Vagina (tissue), 2 donors: ENCODE measurements at places on chromosomes 11 and 22.
A peak's percentile ranks its signal among the peaks of the same experiment; 100 is the strongest.

DNA sequence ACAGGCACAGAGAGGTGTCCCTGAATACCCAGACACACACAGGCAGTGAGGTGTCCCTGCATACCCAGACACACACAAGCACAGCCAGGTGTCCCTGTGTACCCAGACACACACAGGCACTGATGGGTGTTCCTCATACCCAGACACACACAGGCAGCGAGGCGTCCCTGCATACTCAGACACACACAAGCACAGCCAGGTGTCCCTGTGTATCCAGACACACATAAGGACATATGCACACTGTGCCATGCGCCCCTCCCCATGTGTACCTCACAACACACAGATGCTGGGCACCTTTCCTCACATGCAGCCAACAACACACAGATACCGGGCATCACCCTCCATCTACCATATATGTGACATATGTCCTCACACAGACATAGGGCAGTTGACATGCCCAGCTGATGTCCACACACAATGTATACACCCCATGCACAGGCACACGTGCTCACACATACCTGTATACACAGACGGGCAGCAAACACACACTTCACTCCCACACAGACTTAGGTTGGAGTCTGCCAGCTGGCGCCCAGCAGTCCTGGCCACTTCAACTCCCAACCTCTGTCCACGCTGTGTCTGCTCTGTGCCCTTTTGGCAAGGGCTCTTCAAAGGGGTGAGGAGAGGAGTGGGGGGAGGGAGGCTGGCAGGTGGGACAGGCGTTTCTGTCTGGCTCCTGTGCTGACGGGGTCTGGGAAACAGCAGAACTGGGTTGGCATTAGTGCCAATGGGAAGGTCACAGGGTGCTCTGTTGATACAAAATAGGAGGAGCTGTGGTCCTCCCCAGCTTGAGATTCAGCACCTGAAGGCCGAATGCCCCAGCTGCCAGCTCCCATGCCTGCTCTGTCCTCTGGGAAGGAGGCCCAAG lies 69.4 kb upstream of the ALX4 start:
- H3K4me3 ChIP-seq = no peak overlapping the region
- no peak for DNase-seq

GRCh38 chr22:21865041-21865440 lies 2.4 kb downstream of the MAPK1 start:
- H3K36me3 ChIP-seq = no peaks in the 10 kb centered on the region
- DNase-seq = no peak
- H3K4me3 ChIP-seq = no peak overlapping the region
- H3K27me3 ChIP-seq = no peaks in the 10 kb centered on the region

DNA sequence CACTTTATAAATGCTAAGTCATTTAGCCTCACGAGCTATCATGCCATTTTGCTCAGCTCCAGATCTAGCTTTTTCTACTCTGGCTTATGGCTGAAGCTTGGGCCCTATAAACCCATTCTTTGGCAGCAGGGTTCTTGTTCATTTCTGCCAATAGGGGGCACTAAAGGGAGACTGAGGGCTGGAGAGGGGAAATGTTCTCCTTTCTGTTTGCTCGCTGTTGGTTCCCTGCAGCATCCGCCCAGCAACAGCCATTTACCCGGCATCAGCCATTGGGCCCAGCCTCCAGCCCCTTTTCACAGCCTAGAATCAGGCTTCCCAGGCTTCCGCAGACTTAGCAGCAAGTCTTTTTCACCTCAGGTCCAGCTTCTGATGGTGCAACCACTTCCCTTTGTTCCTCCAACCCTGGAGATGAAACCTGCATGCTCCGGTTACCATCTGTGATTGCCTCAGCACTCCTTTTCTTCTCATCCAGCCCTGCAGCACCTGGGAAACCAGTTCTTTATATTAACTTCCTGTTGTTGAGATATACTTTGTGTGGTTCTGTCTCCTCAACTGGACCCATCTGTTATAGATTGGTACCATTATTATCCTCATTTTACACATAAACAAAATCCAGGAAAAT lies 4.2 kb upstream of the ME3 start:
- H3K27me3 ChIP-seq = no peaks in the 10 kb centered on the region
- H3K36me3 ChIP-seq = no peaks in the 10 kb centered on the region
- no peak overlapping the region for H3K4me3 ChIP-seq
- no peak for DNase-seq
- peaks cover 17% of the 10 kb centered on the region for H3K4me1 ChIP-seq
- peak overlapping the region; percentile 17 for H3K27ac ChIP-seq

DNA sequence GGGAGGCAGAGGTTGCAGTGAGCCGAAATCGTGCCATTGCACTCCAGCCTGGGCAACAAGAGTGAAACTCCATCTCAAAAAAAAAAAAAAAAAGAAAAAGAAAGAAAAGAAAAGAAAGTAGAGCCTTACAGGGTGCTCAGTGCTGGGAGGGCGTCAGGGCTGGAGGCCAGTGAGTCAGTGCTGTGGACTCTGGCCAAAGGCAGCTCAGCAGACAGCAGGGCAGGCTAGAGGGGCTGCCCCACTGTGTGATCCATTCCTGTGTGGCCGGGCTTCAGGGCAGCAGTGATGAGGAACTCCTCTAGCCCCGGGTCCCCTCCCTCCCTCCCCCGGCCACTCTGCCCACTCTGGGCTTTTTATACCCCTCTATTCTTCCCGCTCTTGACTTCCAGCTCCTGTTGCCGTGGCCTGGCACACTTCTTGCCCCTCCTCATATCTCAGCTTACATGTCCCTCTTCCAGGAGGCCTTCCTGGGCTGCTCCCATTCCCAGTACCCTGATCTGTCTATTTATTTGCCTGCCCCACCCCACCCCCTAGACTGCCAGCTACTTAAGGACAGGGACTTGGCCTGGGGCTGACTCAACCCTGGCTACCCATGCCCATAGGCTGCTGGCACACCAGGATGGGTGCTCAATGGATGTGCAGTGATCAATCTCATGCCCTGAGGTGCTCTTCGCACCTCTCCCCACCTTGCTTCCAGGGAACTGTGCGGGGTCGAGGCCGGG lies 10.1 kb downstream of the SYT12 start:
- no peaks in the 10 kb centered on the region for H3K27me3 ChIP-seq
- peak overlapping the region; percentile 73 for H3K27ac ChIP-seq
- H3K36me3 ChIP-seq = no peaks in the 10 kb centered on the region
- no peak overlapping the region for H3K4me3 ChIP-seq
- DNase-seq = no peak

DNA sequence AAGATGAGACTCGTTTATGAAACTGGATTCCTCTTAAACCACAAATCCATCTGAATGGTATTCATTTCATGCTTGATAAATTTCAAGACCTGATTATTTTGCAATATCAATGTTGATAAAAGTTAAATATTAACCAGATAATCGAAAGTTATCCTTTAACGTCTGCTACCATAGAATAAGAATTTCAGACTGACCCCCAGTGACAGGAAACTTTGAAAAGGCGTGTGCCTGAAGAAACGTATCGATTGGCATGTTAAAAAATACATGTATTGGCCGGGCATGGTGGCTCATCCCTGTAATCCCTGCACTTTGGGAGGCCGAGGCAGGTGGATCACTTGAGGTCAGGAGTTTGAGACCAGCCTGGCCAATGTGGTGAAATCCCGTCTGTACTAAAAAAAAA lies 13.9 kb downstream of the SCGB1A1 start:
- no peaks in the 10 kb centered on the region for H3K27me3 ChIP-seq
- no peak overlapping the region for H3K4me3 ChIP-seq
- H3K4me1 ChIP-seq = peaks cover 53% of the 10 kb centered on the region
- no peaks in the 10 kb centered on the region for H3K36me3 ChIP-seq
